ENCODE measurements at places on chromosomes 3 and 15.

DNA sequence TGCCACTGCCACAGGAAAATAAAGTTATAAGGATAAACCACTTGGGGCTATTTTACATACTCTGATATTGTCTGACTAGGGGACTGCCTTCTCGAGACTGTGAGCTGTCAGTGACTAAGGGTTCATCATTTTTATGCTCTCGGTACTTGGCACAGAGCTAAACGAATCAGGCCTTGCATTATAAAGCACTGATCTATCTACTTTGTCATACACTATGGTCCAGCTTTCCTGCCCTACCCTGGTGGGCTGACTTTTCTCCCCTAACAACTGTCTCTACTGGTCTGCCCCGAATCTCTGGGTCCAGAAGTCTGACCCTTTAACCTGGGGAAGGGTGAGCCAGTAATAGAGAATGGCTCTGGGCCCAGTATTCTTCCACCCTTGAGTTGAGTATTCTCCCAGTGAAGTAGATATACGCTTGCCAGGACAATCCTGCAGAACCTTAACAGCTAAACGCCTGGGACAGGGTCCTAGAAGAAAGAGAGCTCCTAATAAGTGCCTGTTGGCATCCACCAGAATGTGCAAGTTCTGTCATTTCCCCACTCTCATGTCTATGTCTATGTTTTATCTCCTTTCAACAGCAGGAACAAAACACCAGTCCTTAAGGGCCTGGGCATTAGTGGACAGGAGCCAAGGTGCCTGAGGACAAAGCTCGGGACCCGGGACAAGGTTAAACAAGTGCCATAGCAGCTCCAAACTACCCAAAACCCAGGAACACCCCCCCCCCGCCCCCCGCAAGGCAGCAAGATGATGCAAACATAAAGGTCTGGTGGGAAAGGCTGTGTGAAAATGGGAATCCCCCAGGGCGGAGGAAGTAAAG, 1.2 kb downstream of the LARP6 start:
- peak; percentile 41 for DNase-seq

DNA sequence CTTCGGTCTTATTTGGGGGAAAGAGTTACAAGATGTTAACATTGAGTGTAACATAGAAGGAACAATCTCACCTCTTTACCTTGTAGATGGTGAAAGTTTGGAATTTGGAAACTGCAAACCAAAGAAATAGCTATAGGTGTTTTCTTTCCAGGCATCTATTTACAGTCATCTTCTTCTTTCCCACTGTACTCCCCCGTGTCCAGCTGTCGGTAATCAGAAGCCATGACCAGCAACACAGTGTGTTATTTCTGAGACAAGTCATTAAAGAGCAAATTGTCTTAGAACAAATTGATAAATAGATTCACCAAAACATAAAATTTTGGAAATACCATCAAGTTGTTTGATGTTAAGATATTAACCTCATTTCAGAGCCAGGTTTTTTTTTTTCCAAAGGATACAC, 590.5 kb upstream of the NAALADL2 start:
- DNase-seq = no peak

GRCh38 chr15:59138243-59138642, 33.3 kb downstream of the CCNB2 start:
- peak; percentile 50 for DNase-seq

DNA sequence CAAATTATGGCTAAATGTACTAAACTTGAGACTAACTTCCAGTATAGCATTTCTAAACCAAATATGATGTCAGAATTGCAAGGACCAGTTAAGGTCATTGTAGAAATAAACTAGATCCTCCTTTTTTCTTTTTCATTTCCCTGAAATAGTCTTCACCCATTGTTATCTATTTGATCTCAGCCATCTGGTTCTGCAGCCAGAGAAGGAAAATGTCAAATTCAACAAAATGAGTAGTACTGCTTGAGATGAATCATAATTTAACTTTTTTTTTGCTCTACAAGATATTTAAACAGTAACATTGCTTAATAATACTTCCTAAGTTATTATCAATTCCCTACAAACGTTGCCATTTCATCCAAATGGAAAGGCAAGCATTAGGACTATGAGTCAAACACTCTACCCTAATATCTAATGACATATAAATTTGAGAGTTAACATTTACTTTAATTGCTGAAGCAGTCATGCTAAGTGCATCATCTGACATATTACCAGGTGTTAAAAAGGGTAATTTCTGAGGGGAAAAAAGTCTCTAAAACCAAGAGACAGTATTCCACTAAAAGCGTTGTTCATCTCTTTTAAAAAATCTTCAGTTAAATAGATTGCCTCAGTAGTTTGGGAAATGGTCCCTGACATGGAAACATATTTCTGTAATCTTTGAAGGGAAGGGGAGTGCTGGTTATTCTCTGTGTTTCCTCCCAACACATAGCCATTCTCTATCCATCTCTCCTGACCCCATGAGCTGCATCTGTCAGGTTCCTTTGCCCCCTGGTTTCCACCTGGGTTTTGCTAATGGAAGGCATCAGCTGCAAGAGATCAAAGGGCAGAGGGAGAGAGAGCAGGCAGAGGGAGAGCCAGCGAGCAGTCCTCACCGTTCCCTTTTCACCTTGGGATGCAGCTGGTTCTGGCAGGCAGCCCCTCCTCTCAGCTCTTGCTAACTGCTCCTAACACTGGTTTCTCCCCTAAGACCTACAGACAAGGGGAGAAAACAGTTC, 138.5 kb downstream of the ARPP21 start:
- DNase-seq = no peak

GRCh38 chr15:31106495-31107300, 5.2 kb upstream of the TRPM1 start:
- no peak for DNase-seq

DNA sequence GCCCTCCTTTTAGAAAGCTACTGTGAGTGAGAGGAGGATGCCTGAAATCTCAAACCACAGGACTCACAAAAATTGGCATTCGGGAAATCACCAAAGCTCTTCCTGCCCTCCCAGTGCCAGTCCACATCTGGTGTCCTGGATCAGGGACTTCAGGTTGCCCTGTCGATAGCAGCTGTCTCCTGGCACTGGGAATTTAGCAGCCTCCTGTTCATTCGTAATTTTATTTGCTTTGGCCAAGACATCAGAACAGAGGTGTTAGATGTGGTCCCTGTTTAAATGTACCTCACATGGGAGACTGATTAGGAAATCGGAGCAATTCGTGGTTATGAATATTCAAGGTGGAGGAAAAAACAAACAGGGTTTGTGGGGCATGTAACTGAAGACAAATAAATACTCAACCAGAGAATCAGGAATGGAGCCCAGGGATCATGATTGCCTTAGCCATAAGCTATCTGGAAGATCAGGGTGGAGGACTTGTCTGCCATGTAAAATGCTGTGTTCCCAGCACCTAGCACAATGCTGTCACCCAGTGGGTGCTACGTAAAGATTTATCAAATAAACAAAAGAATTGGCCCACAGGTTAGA, 265.2 kb upstream of the PROK2 start:
- DNase-seq = no peak

DNA sequence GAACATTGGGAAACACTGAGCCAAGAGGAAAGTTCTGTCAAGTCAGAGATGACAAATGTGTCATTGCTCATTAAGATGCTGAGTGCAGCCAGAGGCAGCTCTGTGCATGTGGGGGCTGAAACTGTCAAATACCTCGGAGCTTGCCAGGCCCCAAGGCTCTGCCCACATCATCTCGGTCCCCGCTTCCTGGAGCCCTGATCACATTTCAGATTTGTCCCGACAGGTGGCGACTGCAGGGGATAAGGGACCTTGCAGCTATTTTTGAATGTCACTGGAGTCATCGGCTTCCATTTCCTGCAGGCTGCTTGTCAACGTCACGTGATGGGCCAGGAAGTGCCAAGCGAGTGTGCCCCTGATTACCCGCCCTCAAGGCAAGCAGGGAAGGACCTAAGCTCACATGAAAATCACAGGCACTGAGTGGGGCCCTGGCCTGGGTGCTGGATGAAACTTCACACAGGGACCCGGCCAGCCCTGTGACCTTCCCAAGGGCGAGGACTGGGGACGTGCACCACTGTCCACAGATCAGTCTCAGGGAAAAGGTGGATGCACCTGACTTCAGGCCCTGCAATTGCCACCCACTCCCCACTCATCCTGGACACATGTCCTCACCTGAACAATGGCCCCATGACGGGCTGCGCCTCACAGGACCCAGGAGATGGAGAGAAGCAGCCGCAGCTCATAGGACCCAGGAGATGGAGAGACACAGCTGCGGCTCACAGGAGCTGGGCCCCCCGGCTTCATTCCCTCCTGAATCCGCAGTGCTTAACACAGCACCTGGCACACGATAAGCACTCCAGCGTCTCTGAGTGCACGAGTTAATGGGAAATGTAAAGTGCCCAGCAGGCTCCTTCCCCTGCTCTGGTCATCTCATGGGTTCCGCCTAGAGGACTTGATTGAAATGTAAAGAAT, 73.4 kb downstream of the NUP210 start:
- DNase-seq = peak; percentile 80

- DNase-seq = peak; percentile 68
These were observed 27.0 kb upstream of the CAPN3 start for GRCh38 chr15:42332331-42332730.

DNA sequence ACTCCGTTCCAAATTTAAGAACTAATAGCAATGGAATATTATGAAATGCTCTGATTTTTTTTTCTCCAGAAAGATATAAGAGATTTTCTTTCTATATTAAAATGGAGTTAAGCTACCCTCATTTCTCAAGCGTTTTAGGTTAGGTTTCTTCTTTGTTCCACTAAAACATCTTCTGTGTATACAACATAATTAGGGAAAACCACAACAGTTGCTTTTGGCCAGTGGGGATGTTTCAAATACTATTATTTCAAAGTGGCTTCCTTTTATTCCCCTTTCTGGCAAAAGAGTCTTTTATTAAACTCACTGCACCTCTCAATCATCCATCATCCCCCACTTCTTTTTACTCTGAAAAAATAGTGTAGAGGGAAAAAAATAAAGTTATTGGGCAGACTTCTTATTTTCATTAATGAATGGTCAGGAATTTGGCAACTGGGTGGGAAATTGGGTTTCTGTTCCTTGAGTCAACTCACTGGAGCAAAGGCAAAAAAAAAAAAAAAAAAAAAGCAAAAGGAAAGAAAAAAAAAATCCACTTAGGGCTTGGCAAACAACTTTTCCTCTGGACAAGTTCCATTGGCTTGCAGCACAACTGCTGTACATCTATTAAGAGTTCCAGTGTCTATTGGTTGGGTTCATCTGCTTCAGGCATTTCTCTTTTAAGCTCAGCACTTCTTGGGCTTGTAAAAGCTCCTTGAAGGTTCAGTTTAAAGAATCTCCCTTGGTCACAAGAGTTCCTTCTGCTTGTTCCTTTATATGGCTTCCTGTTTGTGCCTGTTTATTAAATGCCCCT, 963.4 kb downstream of the ROBO1 start:
- no peak for DNase-seq

DNA sequence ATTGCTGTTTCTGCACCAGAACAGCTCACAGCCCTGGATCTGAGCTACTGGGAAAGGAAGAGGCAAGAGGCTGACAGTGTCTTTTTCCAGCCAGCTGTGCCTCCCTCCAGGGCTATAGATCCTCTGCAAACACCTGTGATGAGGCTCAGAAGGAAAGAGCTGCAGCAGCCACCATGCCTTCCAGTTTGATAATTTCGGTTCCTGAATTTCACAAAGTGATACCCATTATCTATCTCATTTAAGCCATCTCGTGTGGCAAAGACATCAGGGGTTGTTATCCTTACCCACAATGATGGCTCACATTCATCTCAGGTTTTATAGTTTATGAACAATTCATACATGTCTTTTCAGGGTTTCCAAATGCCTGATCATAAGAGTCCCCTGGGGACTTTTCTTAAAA, 1.8 kb upstream of the LARP6 start:
- no peak for DNase-seq

- DNase-seq = no peak
These were observed 208.4 kb upstream of the CD96 start for GRCh38 chr3:111333642-111334041.

GRCh38 chr3:65196663-65197062, 508.9 kb upstream of the ADAMTS9 start:
- no peak for DNase-seq

DNA sequence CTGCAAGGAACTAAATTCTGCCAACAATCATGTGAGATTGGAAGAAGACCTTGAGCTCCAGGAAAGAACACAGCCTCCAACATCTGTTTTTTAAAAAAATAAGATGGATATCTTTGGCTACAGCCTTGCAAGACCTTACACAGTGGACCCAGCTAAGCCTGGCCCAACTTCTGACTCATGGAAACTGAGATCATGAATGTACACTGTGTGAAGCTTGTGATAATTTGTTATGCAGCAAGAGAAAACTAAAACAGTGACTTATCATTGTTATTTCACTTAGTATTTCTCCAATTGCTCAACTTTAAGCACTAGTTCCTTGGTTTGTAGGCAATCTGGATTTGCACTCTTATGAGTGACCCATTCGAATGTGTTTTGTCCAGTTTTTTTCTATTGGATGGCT, 29.3 kb downstream of the SHQ1 start:
- no peak for DNase-seq

- DNase-seq = no peak
These were observed 42.0 kb downstream of the RASA2 start for GRCh38 chr3:141528800-141529199.

DNA sequence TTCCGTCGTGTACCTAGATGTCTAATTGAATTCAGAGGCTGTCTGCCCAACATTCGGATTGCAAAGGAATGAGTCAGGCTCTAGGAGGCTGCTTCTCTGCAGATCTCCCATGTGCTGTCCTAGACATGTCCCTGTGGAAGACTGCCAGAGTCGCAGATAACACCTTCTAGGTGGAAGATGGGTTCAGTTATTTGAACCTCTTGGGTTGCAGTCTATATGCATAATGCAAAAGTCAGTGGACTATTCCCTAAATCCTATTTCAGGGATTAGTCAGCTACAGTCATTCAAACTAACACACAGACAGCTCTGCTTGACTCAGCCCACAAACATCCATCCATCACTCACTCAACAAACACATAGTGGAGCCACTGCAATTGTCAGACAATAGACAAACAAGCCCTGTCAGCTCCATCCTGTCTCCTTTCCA, 300.0 kb upstream of the CTNNB1 start:
- peak; percentile 24 for DNase-seq

DNA sequence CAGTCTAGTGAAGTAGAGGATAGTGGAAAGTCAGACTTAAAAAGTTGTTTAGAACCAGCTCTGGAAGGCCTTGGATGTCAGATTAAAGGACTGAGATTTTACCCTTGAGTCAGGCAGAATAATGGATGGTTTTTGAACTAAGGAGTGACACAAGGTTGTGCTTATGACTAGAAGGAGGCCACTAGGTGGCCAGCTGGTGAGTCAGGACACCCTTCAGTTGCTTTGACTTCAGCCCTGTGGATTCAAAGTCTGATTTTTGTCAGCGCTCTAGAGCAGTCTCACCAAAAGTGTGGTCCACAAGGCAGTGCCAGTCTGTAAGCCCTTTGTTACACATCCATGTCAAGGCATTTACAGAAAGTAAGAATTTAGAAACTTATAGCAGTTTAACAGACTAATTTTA, 3.8 kb upstream of the GABPB1 start:
- DNase-seq = peak; percentile 46

- no peak for DNase-seq
These were observed 232.9 kb downstream of the UACA start for GRCh38 chr15:70530503-70530902.

GRCh38 chr3:31357451-31357850, 175.3 kb upstream of the STT3B start:
- DNase-seq = no peak

- no peak for DNase-seq
These were observed 51.2 kb downstream of the KCNAB1 start for GRCh38 chr3:156171281-156172267.

- DNase-seq = no peak
These were observed 60.7 kb upstream of the SGO1 start for GRCh38 chr3:20246662-20247061.

- no peak for DNase-seq
These were observed 1.8 kb upstream of the CEP97 start for GRCh38 chr3:101722394-101723173.

All from kidney capillary endothelial cell (primary cell).